ENCODE measurements at places on chromosomes 7 and 10.
A peak's percentile ranks its signal among the peaks of the same experiment; 100 is the strongest.

DNA sequence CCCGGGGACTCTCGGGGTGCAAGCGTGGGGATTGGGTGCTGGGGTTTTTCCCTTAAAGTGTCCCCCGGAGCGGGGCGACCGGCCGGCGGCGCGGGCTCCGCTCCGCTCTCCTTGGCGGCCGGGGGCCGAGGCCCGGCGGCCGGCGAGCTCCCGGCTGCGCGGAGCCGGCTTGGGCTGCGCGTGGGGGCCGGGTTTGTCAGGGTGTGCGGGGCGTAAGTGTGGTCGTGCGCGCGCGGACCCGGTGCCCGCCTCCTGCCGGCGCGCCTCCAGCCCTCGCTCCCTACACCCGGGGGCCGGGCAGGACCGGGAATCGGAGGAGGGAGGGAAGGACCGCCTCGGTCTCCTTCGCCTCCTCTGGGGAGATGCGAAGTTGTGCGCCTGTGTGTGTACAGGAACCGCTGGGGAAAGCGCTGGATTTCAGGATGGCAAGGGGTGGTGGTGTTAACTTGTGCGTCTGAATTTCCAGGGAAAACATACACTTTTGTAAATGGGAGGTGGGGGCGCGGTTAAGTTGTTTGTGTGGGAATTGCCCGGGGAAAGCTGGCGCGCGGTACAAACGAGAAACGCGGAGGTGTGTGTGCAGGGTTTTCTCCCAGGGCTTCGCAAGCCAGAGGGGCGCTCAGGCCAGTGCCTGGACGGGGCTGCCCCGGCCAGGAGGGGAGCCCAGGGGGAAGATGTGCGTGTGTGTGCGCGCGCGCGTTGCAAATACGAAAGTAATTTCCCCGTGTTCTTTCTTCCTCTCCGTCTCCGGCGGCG, 737 bp downstream of the ZMIZ1 start:
- DNase-seq: peak; percentile 68

GRCh38 chr7:11332865-11333228, 359.2 kb downstream of the PHF14 start:
- no peak for DNase-seq

DNA sequence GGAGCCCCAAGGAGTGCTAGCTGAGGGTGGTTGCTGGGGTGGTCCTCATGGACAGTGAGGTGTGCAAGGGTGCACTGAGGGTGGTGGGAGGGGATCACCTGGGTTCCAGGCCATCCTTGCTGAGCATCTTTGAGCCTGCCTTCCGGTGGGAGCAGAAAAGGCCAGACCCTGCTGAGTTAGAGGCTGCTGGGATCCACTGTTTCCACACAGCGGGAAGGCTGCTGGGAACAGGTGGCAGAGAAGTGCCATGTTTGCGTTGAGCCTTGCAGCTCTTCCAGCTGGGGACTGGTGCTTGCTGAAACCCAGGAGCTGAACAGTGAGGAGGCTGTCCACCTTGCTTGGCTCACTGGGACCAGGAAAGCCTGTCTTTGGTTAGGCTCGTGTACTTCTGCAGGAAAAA, 34.9 kb downstream of the PRF1 start:
- no peak for DNase-seq

GRCh38 chr10:96415891-96416554, 57.2 kb upstream of the OPALIN start:
- no peak for DNase-seq

DNA sequence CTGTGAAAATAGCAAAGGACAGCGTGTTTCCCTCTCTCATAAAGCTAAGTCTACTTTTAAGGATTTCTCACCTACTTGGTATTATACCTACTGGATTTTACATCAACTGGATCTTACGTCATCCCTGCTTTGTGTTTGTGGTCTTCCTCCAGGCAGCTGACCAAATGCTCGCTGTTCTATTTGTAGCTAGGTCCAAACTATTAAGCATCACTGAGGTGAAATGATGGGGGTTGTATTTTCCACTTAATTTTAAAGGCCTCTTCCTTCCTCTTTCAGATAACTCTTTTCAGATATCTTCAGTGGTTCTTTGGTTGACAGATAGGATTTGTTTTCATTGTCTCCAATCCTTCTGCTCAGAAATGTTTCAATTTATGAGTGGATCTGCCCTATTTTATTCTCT, 169.7 kb downstream of the RNLS start:
- DNase-seq: no peak

DNA sequence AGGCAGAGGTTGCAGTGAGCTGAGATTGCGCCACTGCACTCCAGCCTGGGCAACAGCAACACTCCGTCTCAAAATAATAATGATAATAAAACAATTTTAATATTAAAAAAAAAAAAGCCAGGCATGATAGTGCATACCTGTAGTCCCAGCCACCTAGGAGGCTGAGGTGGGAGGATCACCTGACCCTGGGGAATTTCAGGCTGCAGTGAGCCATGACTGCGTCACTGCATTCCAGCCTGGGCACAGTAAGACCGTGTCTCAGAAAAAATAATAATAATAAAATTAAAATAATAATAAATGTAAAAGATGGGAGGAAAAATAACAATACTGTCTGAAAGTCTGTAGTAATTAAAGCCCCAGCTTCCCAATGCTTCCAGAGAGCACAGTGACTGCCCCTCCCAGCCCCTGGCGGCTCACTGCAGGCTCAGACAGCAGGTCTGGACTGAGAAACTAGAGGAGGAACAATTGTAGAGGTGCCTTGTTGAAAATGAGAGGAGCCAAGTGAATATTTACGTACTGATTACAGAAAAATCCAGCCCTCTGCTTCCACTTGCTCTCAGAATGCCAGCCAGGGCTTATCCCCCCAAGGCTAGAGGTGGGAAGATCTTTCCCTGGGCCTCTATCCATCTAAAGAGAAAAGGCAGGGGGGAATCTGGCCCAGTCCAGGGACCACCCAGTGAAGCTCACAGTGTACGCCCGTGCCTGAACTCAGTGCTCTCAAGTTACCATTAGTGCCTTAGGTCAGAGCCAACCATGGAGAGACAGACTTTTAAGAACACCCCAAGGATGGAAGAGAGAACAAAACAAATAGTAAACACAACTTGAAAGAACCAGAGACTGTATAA, 112.8 kb downstream of the PARD3 start:
- DNase-seq: no peak

GRCh38 chr10:74681917-74682627, 144.3 kb upstream of the KAT6B start:
- no peak for DNase-seq

GRCh38 chr7:93914581-93915066, 6.9 kb upstream of the GNG11 start:
- DNase-seq: peak; percentile 88

DNA sequence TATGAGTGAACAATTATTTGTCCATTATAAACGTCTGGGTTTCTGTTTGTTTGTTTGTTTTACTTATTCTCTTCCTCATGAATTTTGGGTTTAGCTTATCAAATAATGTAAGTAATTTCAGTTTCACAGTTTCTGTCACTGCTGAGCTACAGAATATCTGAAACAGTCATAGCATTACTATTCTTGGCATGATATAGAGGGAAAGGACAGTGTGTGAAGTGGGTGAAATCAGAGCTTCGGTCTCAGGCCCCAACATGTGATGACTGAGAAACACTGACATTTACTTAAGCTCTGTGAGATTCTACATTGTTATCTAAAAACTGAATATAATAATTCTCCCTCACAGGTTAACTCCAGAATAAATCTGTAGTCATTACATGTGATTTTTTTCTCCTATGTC, 8.8 kb upstream of the OR6V1 start:
- no peak for DNase-seq

GRCh38 chr7:70935854-70936253, 196.1 kb upstream of the GALNT17 start:
- no peak for DNase-seq

DNA sequence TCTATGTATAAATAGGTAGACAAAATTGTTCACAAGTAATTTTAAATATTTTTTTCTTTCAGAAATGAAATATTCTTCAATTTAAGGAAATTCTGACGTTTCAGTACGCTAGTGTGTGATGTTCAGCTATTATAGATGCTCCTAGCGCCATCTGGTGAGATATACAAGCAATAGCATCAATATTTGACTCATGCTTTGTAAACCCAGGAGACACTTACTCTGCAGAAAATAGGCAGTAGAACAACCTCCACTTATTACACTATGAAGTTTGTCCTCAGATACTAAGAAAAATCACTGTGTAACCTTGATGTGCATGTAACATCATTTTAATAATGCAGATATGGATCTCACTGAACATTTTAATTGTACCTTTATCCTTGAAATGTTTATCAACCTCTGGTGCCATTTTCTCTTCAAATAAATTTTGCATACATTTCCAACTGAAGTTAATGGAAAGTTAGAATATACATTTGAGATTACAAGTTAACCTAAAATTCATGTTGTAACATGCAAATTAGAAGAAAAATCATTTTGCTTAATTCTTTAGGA, 151.5 kb upstream of the FAM3C start:
- peak; percentile 80 for DNase-seq

- no peak for DNase-seq
These were observed 45.8 kb upstream of the SKAP2 start for GRCh38 chr7:26910221-26910620.

GRCh38 chr10:97763411-97763810, 8.4 kb downstream of the SFRP5 start:
- DNase-seq: no peak

GRCh38 chr10:785089-785860, 95.8 kb upstream of the DIP2C start:
- DNase-seq: no peak

DNA sequence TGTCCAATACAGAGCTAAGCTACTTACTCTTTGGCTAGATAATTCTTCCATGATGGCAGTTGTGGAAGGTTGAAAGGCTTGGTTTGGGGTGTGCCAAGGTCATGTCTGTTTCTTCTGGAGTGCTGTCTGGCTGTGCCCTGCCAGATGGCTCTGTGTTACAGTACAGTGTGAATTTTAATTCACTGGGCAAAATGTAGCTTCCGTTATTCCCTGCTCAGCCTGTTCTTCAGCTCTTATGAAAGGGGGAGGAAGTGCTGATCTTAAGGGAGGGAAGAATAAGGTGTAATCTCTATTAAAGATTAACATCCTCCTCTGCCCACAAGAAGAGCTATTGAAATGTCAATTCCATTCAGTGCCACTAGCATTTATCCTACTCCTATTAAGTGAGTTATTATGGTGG, 52.2 kb downstream of the SND1 start:
- DNase-seq: no peak

DNA sequence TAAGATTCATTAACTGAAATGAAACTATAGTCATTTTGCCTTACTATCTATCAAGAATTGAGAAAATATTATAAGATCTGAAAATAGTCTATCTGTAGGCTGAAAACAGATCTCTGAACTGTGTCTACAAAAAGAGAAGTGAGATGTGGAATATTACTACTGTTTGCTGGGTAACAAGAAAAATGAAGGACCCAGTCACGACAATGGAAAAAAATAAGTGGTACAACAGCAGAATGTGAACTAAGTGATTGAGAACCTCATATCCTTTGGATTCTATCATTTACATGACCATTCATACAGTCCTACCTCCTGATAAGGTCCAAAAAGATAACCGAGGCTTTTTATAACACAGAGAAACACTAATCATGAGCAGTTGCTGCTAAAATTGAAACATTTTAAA, 94.3 kb downstream of the UBE2H start:
- no peak for DNase-seq

- DNase-seq: no peak
These were observed 37.8 kb downstream of the AOAH start for GRCh38 chr7:36686499-36686898.

DNA sequence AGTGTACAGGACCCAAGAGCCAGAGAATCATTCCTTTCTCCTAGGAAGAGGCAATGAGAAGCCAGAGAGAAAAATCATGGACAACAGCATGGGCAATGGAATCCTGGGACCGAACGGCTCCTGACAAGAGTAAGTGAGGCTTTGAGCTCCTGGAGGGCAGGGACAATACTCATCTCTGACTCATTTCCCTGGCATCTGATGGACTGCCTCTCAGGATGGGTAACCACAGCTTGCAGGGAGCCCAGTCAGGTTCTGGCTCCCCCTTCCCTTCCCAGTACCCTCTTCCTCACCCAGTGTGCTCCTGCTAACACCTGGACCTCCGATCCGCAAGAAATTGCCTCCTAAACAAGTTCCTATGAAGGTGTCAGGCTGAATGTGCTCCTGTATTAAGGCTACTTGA, 51.2 kb upstream of the SORCS3 start:
- DNase-seq: peak; percentile 12

DNA sequence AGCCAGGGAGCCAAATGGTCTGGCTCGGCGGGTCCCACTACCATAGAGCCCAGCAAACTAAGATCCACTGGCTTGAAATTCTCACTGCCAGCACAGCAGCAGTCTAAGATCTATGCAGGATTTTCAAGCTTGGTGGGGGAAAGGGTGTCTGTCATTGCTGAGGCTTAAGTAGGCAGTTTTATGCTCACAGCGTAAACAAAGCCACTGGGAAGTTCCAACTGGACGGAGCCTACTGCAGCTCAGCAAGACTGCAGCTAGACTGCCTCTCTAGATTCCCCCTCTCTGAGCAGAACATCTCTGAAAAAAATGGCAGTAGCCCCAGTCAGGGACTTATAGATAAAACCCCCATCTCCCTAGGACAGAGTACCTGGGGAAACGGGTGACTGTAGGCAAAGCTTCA, 277.6 kb upstream of the PHF14 start:
- DNase-seq: no peak

GRCh38 chr7:137474540-137475026, 131.1 kb upstream of the PTN start:
- DNase-seq: no peak

DNA sequence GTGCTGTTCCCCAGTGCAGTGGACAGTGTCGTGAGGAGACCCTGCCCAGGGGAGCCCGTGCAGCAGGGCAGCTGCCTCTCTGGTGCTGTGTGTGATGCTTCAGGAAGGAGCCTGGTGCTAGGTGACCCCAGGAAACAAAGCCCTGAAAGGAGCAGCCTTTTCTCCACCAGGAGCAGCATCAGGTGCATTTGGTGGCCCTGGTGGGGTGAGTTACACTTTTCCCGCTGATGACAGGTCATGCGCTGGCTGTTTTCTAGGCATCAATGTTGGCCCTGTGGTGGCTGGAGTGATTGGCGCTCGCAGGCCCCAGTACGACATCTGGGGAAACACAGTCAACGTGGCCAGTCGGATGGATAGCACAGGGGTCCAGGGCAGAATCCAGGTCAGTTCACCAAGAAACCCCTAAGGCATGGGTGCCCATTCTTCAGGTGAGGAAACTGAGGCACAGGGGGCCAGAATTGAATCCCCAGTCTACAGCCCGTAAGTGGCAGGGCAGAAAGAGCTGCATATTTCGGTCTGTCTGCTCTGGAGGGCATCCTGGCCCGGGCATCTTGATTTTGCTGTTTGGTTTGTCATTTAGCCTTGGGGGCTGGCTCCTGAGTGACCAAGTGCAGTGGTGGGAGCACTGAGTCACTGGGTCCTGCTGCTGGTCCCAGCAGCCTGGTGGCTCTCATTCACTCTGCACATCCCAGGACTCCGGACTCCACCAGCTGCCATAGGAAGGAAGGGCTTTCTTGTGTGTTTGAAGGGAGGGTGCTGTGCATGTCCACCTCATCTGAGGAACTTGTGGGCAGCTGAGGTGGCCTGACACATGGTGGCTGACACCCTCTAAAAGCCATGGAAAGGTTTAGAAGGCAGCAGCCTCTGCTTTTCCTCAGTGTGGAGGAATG, 136.3 kb downstream of the ADCY1 start:
- no peak for DNase-seq

- no peak for DNase-seq
These were observed 60.0 kb downstream of the ATXN7L1 start for GRCh38 chr7:105816266-105816843.

GRCh38 chr10:29529146-29529545, 105.6 kb downstream of the SVIL start:
- no peak for DNase-seq

- peak; percentile 11 for DNase-seq
These were observed 3.0 kb downstream of the SMARCD3 start for GRCh38 chr7:151245360-151246101.

GRCh38 chr10:99555825-99556523, 23.2 kb downstream of the NKX2-3 start:
- no peak for DNase-seq
